Stimulated activated CD8-positive, alpha-beta memory T cell treated with anti-CD3 and anti-CD28 coated beads, Interleukin-15, amount 100 ng/mL, for 24 hours (primary cell): ENCODE measurements at places on chromosomes 3 and 15.

DNA sequence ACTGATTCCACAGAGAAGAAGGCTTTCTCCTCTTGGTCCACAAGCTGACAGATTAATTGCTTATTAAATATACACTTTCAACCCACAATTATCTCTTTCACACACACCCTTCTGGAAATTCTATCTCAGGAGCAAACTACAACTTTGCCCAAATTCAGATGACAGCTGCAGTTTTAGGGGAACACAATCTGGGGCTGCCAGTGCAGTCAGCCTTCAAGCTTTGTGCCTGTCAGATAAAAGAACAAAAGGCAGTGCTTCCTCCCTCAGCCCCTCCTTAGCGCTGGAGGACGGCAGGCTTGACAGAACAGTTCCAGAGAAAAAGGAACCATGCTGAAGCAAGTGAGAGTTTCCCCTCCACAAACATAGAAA is 99.6 kb downstream of the TMCC1 start:
- no peak for DNase-seq

DNA sequence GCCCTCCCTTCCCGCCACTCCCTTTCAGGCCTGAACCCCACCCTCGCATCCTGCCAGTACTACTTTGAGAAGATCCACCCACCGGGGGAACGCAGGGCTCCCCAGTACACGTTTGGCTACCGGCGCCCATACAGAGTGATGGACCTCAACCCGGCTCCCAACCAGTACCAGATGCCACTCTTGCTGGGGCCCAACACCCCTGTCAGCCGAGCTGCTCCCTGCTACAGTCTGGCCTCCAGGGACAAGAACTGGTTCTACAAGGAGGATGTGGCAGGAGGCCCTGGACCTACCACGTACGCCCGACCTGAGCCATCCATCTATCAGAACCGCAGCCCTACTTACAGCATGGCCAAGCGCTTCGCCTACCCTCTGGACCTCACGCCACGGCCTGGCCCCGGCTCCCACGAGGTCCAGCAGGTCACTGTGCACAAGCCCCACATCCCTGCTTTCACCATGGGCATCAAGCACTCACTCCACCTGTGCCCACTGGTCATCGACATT is 14.4 kb upstream of the CSPG4 start:
- no peak for DNase-seq

DNA sequence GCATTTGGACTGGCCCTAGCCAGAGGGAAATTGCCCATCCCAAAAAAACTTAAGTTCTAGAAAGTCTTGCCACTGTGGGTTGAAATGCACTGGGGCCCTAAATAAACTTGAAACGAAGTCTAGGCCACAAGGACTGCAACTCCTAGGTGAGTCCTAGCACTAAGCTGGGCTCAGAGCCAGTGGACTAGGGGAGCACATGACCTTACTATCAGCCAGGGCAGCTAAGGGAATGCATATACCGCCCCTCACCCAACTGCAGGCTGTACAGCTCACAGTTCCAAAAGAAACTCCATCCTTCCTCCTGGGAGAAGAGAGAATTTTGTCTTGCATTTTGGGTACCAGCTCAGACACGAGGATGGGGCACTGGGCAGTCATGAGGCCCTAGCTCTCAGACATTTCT is 23.6 kb upstream of the TEX55 start:
- no peak for DNase-seq

- no peak for DNase-seq
Observed at GRCh38 chr15:92656089-92656488, 514 bp upstream of the FAM174B start.

- no peak for DNase-seq
Observed at GRCh38 chr3:20648294-20648693, 462.3 kb upstream of the SGO1 start.
